SK-N-SH (cell line): ENCODE measurements at places on chromosomes 1 and 21.

GRCh38 chr1:192826791-192827546 lies 18.1 kb downstream of the RGS2 start:
- no peak for DNase-seq

GRCh38 chr1:43961692-43962091 lies 8.1 kb upstream of the DPH2 start:
- DNase-seq: no peak

DNA sequence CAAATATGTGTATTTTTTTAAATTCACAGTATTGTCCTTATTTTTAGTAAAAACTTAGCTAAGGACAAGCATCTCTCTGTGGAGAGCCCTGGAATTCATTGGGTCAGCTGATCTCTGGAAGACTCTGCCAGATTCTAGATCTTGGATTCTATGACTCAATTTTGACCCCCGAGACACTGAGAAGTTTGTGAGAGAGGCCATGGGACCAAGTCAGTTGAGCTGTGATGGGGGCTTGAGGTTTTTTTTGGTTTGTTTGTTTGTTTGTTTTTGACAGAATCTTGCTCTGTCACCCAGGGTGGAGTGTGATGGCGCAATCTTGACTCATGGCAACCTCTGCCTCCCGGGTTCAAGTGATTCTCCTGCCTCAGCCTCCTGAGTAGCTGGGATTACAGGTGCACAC lies 13.5 kb downstream of the SHISA4 start:
- DNase-seq: no peak

GRCh38 chr1:63322114-63322943 lies at the start of gene FOXD3:
Gene FOXD3, plus strand, starts transcription at chr1:63322567. Its CDS starts 492 bp downstream, at chr1:63323059.
- DNase-seq: peak; percentile 76

DNA sequence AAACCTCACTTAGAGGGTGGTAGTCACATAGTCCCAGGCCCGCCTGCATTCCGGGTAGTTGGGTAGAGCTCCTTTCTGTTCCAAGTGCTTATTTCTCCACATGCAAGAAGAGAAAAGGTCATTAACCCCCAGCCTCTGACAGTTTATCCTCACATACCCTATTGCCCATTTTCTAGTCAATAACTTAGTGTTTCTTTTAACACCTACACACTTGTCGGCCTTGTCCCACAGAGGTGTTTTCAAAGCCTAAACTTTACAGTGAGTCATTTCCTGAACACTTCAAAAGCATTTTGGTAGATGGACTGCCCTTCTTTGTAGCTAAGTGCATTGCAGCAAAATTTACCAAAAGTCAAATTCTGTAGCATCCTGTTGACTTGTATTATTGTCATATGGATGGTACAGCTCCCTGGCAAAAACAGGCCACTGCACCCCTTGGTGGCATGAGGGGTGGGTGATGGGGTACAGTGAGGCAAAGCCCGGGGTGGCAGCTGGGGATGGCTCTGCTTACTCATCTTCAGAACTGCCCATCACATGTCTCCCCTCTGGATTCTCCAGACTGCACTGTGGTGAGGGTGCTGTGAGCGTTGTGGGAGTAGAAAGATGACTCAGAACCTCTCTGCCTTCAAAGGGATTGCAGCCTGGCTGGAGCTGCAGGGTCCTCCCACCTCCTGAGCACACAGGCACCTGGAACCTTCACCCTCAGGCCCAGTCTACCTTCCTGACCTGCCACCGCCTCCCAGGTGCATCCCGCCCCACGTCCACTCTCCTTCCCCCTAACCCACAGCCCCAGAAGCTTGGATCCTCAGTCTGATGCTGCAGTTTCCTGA lies 45.8 kb upstream of the DMRTB1 start:
- DNase-seq: no peak

- no peak for DNase-seq
Measured at GRCh38 chr1:228460821-228461220, 26.4 kb upstream of the RNF187 start.

DNA sequence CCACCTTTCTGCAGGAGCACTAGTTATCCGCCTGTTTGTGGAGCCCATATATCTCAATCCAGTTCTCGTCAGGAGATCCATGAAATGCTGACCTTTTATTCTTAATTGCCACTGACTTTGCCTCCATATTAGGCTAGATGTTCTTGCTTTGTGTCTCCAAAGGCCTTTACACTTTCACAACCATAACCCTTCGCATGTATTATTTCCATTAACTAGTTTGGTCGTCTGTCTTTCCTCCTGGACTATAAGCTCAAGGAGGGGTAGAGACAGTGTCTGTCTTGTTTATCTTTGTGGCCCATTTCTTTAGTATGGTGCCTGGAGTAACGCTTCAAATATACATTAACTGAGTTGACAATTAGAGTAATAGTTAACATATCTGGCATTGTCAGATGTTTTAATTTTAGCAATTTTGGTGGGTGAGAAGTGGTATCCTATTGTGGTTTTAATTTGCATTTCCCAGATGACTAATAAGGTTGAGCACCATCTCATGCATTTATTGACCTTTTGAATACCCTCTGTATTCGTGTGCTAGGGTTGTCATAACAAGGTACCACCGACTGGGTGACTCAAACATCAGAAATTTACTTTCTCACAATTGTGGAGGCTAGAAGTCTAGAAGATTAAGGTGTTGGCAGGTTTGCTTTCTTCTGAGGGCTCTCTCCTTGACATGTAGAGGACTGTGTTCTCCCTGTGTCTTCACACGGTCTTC lies 21.7 kb upstream of the IL12RB2 start:
- no peak for DNase-seq

DNA sequence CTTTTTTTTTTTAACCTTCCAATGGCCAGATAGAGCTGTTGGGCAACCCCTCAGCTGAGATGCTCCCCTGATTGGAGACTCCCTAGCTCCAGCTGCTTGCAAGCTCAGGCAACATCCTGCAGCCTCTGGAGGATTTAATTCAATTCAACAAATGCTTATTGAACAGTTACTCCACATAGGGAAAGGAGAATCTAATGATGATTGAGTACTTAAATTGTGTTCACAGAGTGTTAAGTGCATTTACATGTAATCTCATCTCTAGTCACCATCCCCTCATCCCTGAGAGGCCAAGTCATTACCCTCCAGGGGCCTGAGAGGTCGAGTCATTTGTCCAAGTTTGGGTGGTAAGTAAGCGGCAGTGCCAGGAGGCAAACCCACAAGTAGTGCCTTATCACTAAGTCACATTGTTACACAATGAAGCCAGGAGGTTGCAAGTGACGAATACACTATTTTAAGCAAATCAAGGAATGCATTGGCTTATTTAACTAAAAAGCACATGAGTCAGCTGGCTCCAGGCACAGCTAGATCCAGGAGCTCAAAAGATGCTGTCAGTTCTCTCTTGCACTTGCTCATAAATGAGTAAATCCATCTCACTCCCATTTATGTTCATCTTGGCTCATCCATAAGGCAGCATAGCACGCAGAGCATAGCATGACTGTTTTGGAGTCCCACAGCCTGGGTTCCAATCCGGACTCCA lies 64.3 kb downstream of the OPTC start:
- DNase-seq: no peak

DNA sequence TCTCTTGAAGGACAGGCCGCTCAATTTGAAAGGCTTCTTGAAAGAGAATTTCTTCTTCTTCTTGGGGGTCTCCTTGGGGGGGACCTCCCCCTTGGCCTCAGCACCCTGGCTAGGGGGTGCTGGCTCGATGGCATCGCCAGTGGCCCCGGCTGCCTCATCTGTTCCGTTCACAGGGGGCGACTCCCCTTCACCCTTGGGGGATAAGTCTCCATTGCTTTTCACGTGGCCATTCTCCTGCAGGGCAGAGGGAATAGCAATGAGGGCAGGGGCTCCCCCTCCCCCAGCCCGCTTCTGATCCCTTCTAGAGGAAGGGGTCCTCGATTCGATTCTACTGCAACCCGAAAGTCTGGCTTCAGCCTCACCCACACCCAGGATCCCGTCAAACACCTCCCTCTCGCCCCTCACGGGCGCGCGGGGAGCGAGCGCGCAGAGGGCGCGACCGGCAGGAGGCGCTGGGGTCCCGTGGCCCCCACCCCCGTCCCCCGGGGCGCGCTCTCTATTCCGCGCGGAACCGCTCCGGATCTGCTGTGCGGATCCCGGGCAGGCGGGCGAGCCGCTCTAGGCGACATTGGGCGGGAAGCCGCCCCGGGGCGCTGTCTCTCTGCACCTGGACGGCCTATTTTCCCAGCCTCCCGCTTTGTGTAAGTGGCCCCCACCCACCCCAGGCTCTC lies 1.0 kb downstream of the MARCKSL1 start:
- peak; percentile 89 for DNase-seq

- DNase-seq: no peak
Measured at GRCh38 chr1:185208626-185209180, 51.7 kb downstream of the SWT1 start.

GRCh38 chr1:13950637-13951036 lies 250.6 kb downstream of the PRDM2 start:
- DNase-seq: peak; percentile 31

- no peak for DNase-seq
Measured at GRCh38 chr1:246198115-246198816, 308.8 kb downstream of the SMYD3 start.

GRCh38 chr1:214106375-214106774 lies 118.6 kb downstream of the PROX1 start:
- no peak for DNase-seq

DNA sequence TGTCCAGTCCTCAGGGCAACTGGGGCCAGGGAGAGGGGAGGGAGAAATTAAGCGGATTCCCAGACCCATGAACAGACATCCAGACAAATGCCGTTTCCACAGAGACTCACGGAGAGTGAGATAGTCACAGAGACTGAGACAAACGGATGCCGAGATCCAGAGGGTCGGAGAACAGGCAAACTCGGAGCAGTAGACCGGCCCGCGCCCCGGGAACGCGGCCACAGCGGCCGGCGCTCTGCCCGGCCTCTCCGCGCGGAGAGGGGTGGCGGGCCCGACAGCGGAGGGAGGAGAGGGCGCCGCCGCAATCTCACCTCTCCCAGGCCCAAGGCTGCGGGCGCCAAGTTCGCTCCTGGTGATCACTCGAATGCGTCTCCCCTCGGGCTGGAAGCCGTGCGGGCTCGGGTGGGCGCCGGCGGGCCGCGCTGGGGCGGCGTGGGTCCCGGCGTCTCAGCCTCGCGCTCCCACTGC lies 831 bp upstream of the FOXD2 start:
- DNase-seq: peak; percentile 51

DNA sequence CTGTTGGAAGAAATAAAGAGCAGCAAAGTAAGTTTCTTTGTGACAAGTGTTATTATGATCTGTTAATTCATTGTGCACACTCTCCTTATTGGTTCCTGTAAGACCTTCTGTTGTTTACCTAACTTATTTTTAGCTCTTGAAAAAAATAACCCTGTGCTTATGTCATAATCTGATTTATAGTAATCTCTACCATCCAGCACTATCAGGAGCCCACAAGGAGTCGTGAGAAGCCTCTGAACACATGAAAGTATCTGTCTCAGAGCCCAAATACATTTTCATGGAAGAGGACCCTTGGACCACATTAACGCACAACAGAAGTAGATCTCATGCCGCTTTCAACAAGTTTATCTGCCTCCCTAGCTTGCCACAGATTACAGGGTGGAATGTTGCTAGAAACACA lies 45.8 kb downstream of the CENPF start:
- no peak for DNase-seq

DNA sequence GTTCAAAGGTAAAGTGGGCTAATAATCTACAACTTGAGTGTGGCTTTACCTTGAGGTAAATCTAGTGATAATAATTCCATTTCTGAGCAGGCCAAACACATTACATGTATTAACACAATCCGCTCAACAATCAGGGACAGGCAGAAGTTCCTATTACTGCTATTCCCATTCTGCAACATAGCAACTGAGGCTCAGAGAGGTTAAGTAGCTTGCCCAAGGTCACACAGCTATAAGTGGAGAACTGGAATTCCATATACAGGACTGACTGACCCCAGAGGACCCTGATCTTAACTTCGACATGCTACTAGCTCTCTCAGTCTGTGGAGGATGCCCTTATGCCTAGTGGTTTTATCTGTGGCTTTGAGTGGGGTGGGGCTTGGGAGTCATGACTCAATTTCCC lies 110.1 kb downstream of the TRABD2B start:
- no peak for DNase-seq

GRCh38 chr21:35460441-35460840 lies 411.3 kb upstream of the RUNX1 start:
- DNase-seq: no peak

DNA sequence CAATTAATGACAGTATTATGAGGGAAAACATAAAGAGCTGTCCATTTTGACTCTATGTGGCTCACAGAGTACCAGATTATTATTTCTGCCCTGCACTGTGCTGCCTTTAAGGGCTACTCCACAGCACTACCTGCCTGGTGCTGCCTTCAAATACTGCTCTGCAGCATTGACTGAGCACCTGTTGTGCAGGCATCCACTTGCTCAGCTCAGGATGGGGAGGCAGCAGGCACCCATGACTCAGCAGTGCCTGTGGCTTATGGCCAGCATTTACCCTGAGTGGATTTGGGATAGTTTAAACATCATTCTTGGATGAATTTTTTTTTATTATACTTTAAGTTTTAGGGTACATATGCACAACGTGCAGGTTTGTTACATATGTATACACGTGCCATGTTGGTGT lies 953 bp upstream of the KPRP start:
- no peak for DNase-seq

DNA sequence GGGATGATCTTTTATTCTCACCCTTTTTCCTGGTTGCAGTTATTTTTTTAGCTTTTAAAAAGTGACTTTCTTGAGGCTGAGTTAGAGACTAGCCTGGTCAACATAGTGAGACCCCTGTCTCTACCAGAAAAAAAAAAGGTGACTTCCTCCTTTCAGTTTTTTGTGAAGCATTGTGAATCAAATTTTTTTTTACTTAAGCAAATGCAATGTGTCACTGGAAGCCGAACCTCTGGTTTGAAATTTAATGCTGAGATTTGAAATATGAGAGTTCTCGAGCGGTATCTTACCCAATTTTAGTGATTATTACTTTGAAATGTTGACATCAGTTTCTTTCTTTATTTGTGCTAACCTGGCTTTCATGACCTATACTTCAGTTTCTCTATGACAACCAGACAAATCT lies 3.6 kb downstream of the CAP1 start:
- DNase-seq: no peak
